ENCODE measurements at places on chromosomes 6 and 20.
A peak's percentile ranks its signal among the peaks of the same experiment; 100 is the strongest.

- DNase-seq = peak; percentile 82
Measured at GRCh38 chr20:19735446-19735845, 22.6 kb upstream of the RIN2 start.

- DNase-seq = no peak
Measured at GRCh38 chr6:25066593-25066992, 130.8 kb upstream of the RIPOR2 start.

DNA sequence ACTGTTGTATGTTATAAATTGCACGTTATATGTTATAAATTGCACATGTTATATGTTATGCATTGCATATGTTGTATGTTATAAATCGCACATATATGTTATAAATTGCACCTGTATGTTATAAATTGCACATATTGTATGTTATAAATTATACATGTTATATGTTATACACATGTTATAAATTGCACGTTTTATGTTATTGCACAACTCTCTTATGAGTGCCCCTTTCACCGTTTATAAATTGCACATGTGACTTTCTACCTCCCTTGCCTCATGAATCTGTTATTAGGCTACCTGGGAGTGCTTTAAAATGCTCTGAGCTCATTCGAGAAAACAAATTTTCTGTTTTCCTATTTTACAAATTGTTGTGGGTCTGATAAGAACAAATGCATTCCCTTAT is 84.1 kb downstream of the RNF182 start:
- DNase-seq = no peak

DNA sequence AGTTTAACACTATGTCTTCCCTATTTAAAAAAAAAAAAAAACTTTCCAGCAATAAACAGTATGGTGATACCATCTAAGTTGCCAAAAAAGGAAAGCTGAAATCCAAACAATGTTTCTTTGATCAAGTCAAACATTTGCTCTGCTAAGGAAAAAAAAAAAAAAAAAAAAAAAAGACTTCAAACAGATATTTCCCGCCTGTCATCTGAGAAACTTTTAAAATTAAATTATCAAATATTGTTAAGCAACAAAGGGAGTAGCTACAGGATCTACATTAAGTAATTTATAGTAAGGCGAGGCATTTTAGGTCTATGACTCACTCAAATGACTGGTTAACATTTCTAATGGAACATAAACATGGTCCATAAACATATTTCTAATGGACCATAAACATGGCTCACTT is 121.2 kb downstream of the DST start:
- no peak for DNase-seq

GRCh38 chr20:60035-60918 is 27.2 kb upstream of the DEFB125 start:
- DNase-seq = no peak

- no peak for DNase-seq
Measured at GRCh38 chr6:150026976-150027805, 1.9 kb upstream of the RAET1L start.

Data from HS-5 (cell line).